KBM-7 (cell line): ENCODE measurements at places on chromosomes 3 and 15.

DNA sequence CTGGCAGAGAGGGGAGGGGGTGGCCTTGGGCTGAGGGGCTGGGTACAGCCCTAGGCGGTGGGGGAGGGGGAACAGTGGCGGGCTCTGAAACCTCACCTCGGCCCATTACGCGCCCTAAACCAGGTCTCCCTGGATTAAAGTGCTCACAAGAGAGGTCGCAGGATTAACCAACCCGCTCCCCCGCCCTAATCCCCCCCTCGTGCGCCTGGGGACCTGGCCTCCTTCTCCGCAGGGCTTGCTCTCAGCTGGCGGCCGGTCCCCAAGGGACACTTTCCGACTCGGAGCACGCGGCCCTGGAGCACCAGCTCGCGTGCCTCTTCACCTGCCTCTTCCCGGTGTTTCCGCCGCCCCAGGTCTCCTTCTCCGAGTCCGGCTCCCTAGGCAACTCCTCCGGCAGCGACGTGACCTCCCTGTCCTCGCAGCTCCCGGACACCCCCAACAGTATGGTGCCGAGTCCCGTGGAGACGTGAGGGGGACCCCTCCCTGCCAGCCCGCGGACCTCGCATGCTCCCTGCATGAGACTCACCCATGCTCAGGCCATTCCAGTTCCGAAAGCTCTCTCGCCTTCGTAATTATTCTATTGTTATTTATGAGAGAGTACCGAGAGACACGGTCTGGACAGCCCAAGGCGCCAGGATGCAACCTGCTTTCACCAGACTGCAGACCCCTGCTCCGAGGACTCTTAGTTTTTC, 4.9 kb downstream of the ISL2 start:
- no peak for DNase-seq

DNA sequence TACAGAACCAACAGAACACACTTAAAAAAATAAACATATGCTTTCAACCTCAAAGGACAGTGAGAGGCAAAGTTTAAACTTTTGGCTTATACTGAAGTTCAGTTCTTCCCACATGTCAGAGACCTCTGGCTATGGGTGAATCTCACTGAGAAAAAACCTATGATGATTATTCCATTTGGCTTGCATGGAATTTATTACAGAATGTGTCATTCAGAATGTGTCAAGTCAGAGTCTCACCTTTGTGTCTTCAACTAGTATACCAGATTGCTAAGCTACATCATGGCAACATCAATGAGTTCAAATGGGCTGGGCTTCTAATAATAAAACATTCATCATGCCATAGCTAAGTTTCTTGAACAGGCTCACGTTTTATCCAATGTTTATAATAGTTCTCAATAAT, 987.0 kb downstream of the NTRK3 start:
- no peak for DNase-seq

- DNase-seq: no peak
Measured at GRCh38 chr15:96333131-96334016, 2.9 kb downstream of the NR2F2 start.

GRCh38 chr3:50195501-50196252, 4.3 kb downstream of the GNAT1 start:
- DNase-seq: no peak

DNA sequence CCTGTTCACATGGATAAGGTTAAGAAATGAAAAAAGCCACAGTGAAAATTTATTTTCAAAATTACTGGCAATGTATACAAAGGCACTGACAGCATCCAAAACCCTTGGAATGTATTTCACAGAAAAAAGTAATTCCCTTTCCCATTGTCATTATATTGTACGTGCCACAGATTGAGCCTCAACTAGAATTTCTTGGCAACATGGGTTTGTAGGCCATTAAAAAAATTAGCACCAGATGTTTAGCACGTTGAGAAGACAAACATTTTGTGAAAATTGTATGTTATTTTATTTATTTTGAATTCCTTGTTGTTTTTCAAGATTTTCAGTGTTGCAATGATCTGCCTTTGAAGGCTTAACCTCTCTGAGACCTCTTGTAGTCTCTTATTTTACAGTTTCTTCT, 76.3 kb upstream of the EPHB3 start:
- no peak for DNase-seq

DNA sequence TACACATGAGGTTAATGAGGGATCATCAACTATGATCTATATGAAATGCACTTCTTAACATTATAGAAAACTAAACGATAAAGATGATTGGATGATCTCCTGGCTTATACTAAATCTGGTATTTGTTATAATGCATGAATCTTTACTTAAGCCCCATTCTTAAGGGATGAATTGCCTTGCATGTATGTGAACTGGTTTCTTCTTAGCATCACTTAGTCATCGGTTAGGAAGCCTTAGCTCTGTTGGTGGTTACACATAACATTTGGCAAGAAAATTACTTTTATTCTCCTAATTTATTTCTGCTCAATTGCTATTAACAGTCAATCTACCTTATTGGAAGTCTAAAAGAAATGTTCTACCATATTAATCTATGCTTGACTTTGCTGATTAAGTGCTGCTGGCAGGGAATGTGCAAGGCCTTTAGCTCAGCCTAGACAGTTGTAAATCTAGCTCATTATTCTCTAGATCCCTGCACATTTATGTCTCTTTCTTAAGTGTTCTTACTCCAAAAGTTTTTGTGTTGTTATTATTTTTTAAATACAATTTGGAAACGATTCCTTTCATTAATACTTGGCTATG, 356.0 kb downstream of the ZPLD1 start:
- DNase-seq: no peak

- no peak for DNase-seq
Measured at GRCh38 chr3:10563396-10563795, 58.0 kb upstream of the ATP2B2 start.

- DNase-seq: no peak
Measured at GRCh38 chr15:40743921-40744814, 10.9 kb downstream of the RMDN3 start.

DNA sequence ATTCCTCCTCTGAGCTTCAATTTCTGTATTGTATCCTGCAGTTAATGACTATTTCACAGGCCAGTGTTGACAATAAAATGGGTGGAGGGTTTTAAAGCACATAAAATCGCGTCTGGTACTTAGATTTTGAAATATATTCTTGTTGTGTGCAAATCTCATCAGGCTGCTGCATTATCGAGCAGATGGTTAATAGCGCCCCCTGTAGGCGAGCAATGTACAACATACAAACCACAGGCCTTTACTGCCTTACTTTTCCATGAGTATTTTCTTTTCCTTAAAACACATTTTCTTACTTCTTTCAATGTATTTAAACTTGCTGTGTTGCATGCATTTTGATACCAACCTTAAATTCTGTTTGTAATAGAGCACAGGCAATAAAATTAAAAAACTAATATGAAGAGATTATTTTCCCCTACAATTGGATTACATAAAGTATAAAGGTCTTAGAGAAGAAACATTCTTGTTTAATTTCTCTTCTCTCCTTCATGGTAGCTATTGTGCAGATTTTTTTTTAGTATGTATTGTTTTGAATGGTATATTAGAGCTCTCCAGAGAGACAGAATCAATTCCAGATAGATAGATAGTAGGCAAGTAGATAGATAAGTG, 608.4 kb downstream of the CADM2 start:
- peak; percentile 35 for DNase-seq

- DNase-seq: no peak
Measured at GRCh38 chr3:56322862-56323261, 145.4 kb downstream of the ERC2 start.

- DNase-seq: no peak
Measured at GRCh38 chr15:31255176-31255510, 71.5 kb upstream of the KLF13 start.

- no peak for DNase-seq
Measured at GRCh38 chr15:40062816-40063562, 24.0 kb upstream of the SRP14 start.

DNA sequence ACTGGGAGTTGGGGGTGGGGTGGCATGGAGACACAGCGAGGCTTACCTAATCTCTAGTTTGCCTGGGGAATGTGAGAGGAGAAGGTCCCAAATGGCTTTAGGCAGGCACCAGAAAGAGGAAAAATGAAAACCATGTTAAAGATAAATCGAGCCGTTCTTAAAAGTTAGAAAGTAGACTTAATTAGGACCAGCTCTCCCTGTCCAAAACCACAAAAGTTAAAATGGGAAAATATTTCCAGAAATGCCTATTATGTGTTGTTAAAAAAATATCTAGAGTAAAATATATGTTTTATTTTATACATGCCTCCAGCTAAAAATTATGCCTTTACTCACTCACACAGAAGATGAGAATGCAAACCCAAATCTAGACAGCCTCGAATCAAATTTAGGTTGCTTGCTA, 50.1 kb downstream of the LRTM1 start:
- DNase-seq: no peak

- DNase-seq: peak; percentile 86
Measured at GRCh38 chr3:157160658-157161424, 894 bp upstream of the CCNL1 start.

- no peak for DNase-seq
Measured at GRCh38 chr3:197259096-197259495, 39.3 kb downstream of the DLG1 start.

GRCh38 chr3:151909681-151910405, 36.4 kb downstream of the SUCNR1 start:
- DNase-seq: no peak

DNA sequence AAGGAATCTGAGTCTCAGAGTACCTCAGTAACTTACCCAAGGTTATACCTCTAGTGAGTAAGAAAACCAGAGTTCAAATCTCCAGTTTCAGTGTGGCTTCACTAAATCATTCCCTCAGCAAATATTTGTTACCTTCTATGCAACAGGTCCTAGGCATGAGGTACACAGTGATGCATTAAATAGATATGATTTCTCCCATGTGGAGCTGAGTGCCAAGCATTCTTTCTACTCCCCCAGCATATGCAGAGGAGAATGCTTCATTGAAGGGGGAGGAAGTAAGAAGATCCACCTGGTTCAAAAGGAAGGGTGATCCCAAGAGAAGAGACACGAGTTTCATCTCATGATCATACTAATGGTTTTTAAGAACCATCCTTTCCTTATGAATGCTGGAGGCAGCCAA, 6.8 kb upstream of the MTHFS start:
- DNase-seq: no peak

GRCh38 chr3:164040991-164041390, 1037.3 kb downstream of the SI start:
- DNase-seq: no peak

GRCh38 chr15:90241343-90242192, 7.6 kb downstream of the GDPGP1 start:
- no peak for DNase-seq

GRCh38 chr3:136960838-136961836, 3.4 kb downstream of the IL20RB start:
- DNase-seq: no peak

DNA sequence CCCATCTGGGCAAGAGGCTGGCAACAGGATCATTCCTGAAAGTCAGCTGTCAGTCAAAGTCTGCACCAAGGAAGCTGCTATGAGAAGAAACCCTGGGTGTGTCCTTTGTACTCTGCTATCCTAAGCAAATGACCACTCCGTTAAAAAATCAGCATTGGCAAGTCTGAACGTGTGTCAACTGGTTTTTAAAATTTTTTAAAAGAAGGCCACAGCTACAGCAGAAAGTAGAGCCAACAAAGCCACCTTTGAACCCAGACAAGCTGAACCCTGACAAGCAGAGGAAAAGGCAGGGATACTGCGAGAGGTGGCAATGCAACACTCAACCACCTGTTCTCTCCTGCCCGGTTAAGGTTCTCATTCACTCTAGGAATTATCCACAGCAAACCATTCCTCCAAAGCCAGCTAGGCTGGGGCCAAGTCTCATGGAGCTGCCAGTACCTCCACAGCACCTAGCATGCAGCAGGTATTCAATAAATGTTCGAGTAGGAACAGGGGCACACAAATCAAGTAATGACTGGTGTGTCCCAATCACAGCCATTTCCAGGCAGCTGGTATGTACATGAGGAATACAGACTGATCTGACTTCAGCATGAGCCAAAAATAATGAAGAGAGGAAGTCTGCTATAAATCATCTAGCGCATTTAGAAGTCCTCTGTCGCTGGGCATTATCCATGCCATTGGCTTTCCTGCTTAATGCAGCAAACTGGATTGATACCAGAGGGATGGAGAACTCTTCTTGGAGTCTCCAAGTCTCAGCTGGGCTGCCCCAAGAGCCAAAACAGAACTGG, 76.0 kb downstream of the ADCY5 start:
- no peak for DNase-seq
